ENCODE measurements at places on chromosomes 6 and 20.

- no peak for DNase-seq
Measured at GRCh38 chr6:133230052-133230451, 11.1 kb upstream of the EYA4 start.

- peak; percentile 84 for DNase-seq
Measured at GRCh38 chr6:474453-475185, 83.1 kb downstream of the IRF4 start.

GRCh38 chr6:36577301-36577700, 16.9 kb upstream of the SRSF3 start:
- DNase-seq: no peak

- DNase-seq: peak; percentile 64
Measured at GRCh38 chr6:159151266-159151855, 17.8 kb upstream of the FNDC1 start.

- DNase-seq: no peak
Measured at GRCh38 chr20:23643659-23644058, 5.9 kb upstream of the CST3 start.

- DNase-seq: no peak
Measured at GRCh38 chr6:169190144-169190584, 63.5 kb downstream of the THBS2 start.

DNA sequence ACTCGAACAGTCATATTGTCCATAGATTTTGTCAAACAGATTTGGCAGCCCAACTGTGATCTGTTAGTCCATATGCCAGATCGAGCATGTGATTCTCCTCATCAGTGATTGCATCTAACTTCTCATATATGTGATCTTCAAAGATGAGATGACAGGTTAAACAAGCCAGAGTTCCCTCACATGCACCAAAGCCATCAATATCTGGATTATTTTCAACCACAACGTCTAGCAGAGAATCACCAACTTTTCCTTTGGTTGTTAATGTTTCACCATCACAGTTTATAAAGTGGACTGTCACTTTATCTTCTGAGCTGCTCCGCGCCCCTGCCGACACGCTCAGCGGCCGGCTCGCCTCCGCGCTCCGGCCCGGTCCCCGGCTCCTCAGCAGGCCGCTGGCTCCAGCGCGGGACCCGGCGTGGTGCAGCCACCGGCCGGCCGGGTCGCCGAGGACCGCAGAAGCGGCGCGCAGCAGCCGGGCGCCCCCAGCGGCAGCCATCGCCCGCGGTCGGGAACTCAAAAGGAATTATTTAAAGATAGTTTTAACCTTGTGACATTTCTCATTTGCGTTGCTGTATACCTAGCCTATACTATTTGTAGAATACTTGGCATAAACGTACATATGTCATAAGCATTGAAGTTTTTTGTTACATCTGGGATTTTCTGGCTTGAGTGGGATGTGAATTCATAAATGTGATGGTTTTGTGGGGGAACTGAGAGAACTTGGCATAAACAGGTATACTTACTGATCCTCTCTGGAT, 40.1 kb upstream of the DYNLRB1 start:
- DNase-seq: peak; percentile 75

GRCh38 chr20:9999645-10000044, 35.1 kb upstream of the ANKEF1 start:
- DNase-seq: no peak

GRCh38 chr6:2578767-2579166, 172.0 kb downstream of the MYLK4 start:
- DNase-seq: no peak

DNA sequence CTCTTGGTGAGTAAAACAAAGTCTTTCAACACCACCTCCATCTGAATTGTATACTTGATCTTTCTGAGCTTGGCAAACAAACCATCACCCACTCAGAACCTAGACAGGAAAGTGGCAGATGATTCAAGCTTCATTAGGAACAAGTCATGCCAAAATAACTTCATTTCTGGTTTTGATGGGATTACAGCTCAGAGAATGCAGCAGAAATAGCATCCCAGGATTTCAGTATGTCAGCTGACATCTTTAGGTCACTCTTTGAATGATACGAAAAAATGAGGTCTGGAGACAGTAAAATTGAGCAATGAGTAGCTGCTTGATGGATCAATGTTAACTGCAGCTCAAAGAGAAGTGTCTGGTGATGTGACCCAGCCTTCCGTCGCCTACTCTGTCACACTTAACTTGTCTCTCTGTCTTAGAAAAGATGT, 92.4 kb downstream of the GJA10 start:
- no peak for DNase-seq

DNA sequence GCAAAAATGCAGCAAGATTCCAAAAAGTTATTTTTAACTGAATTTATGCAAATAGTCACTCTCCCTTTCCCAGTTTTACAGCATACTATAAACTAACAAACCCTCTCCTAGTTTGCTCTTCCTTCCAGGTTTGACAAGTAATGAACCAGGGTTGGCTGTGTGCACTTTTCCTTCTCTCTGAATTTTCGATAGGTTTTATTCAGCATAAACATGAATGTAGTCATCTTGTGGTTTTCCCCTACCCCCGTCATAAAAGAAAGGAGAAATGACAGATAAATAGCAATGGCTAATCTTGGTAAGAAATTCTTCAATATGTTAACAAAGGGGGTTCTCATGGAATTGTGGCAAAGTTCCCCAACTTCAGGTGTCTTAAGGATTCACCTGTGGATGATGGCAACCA, 26.3 kb downstream of the PRDM1 start:
- no peak for DNase-seq

- DNase-seq: no peak
Measured at GRCh38 chr6:1561355-1561754, 48.4 kb upstream of the FOXC1 start.

GRCh38 chr6:7959453-7959852, 48.9 kb upstream of the TXNDC5 start:
- no peak for DNase-seq

- no peak for DNase-seq
Measured at GRCh38 chr20:38217791-38218565, 42.6 kb downstream of the KIAA1755 start.

DNA sequence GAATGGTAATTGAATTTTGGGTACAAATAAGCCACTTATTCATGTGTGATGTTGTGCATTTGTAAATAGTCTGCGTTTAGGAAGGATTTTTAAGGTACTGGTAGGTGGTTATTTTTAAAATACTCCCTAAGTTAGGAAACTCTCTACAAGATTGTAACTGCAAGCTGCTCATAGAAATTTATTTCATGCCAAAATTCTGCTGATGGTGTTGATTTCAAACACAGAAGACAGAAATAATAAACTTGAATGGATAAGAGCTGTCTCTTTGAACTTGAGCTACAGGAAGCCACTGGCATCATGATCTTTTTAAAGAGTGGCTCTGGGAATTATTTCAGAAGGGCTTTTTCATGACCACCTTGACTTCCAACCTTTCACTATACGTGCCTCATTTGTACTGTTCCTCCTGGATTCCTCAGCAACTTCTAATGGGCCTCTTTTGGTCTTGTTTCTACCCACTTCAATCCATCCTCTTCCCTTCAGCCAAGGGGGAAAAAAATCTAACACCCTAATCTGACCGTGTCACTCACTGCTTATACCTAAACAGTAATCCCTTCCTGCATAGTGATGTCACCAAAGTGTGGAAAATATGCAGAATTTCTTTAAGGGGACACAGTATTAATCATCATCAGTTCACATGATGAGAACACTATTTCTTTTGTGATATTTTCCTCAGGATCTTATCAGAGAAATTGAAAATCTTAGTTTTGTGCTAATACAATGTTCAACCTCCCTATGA, 113.6 kb downstream of the PFDN4 start:
- DNase-seq: no peak

DNA sequence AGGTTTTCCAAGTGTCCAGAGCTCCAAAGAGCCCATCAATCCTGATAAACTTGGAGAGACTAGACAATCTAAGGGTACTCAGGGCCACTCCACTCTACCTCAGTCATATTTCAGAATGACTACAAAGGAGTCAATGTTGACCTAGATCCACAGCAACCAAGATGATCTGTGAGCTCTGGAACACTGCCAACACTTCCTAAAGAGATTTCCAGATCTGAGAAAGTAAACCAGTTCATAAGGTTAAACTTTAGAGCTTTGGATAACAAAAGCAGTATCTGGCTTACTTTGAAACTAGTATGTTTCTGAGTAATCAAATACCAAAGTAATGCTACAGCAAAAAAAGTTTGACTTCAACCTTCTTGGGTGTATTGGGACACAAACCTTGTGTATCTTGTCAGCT, 122.7 kb downstream of the BTBD9 start:
- no peak for DNase-seq

DNA sequence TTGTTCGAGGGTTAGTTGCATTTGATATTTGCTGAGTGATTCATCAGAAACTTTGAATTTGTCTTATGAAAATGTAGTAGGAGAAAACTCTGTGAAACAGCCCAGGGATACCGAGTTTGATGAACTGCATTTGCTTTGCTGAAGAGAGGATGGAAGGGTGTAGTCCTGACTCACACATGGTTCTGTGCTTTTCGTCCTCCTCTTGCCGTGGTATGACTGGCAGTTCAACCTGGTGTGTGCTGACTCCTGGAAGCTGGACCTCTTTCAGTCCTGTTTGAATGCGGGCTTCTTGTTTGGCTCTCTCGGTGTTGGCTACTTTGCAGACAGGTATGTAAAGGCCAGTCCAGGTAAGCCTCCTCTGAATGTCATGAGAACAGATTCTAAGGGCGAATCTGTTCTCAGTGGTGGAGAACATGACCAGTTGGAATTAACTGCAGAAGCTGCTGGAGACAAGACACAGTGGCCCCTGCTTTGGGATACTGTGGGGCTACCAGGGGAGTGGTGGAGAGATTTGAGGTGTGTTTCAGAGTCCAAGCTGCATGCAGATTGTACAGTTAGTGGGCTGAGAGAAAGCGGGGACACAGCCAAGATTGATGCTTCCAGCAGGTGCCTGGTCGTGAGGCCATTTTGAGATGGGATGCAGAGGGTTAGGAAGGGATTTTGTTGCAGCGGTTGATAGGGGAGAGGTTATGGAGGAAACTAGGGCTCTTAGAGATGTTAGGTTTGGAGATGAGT, 8.4 kb downstream of the SLC22A1 start:
- DNase-seq: no peak

DNA sequence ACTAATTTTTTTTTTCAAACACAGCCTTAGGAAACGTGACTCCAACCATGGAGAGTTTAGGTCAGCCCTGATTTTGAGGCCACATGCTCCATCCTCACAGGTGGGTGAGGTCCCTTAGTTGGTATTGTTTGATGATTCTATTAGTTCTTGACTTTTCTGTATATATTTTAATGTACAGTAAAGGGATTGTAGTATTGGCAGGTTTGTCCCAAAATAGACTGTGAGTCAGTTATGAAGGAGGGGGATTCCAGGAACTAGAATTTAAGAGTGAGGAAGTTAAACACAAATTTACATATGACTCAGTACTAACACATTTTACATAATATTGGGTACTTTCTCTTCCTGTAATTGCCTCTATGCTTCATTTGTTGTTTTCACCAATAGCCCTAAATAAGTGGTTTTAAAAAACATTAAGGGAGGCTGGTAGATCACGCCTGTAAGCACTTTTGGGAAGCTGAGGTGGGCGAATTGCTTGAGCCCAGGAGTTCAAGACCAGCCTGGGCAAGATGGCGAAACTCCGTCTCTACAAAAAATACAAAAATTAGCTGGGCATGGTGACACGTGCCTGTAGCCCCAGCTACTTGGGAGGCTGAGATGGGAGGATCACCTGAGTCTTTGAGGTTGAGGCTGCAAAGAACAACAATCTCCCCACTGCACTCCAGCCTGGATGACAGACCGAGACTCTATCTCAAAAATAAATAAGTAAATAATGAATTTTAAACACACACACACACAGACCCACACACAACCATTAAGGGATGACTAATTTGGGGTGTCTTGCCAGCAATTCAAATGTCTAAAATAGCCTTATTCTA, 81.8 kb downstream of the SGK1 start:
- peak; percentile 64 for DNase-seq

DNA sequence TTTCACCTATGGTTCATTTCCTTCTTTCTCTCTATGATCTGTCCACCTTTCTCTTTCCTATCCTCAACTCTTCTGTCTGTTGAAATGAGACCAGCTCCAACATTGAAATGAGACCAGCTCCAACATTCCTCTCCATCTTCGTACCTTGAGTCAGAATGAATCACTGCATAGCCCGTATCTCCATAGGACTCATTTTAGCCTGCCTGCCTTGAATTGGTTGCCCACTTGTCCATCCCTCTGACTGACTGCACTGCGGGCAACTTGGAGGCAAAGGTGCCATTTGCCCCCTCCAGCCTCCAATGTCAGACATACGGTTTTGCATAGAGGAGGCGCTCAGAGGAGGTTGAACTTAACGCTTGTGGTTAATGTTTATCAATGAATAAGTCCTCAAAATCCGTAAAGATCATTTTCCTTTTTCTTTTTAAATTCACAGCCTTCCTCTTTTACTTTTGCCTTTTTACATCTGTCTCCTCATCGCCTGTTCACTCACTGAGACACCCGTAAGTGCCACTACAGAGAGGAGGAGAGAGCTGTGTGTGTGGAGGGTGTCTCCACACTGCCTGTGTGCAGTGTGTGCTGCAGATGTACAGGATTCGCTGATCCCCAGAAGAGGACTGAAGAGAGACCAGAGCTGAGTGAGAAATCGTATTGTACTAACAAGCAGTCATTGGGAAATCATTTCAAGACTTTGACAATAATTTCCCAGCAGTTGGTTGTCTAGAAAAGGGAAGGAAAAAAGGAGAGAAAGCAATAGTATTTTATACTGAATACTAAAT, 579.6 kb upstream of the MAP3K7 start:
- DNase-seq: no peak

DNA sequence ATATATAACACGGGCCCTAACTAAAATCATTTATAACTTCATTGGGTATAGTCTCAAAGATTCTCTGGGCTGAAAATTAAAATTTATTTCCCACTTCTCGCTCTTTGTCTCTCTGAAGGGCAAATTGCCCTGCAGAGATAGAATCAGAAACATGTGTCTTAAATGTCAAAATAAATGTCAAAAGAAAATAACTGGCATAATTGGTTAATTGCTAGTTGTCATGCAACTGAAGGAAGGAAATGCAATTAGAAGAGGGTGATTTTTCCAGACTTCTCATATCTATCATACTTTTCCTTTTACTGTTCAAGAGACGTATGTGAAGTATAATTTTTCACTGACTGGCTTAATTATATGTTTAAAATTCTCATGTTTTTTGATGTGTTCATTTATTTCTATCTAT, 80.3 kb upstream of the HMGCLL1 start:
- DNase-seq: no peak

DNA sequence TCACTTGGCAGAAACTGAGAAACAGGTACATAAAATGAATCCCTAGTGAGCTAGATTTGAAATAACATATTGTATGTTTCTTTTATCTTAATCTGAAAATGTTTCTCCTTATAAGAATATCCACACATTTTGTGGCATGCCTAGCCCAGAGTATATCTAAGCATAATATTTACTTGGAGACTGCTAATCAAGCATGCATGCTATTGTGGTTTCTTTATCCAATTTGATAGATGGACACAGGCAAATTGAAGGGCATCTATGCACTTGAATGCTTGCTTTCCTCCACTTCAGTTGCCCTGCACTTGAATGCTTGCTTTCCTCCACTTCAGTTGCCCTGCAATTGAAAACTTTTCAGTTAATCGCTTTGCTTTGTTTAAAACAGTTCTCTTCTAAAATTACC, 729.8 kb downstream of the TBC1D32 start:
- DNase-seq: no peak

Data from GM20000 (cell line).